Naive B cell (primary cell): ENCODE measurements at places on chromosomes 6 and 20. TPM values are rescaled to one million over a fixed set of nuclear protein-coding genes. Genes with fewer than 3 reads are reported as not detected.

Gene BCAS1
- polyA plus RNA-seq = not detected

Gene PBX2
- polyA plus RNA-seq = 2.4 TPM

Gene PPIL1
- polyA plus RNA-seq = 12.2 TPM

Gene HSPA1L
- polyA plus RNA-seq = not detected

Gene NEURL2
- polyA plus RNA-seq = not detected

Gene ZNF311
- polyA plus RNA-seq = not detected

Gene ATP9A
- not detected for polyA plus RNA-seq

Gene NKX2-2
- not detected for polyA plus RNA-seq

Gene MMP24OS
- polyA plus RNA-seq = 8.3 TPM

Gene RSPO3
- not detected for polyA plus RNA-seq

Gene EGFL8
- polyA plus RNA-seq = not detected

Gene DEFB125
- polyA plus RNA-seq = not detected

Gene FRK
- not detected for polyA plus RNA-seq

Gene OR12D3
- not detected for polyA plus RNA-seq

Gene ECT2L
- not detected for polyA plus RNA-seq

Gene SH3BGRL2
- polyA plus RNA-seq = 2.2 TPM

Gene RIPPLY2
- polyA plus RNA-seq = not detected

Gene FOXA2
- polyA plus RNA-seq = not detected

Gene PGC
- not detected for polyA plus RNA-seq

Gene ZNFX1
- polyA plus RNA-seq = 19.0 TPM

Gene KCNQ5
- 5.7 TPM for polyA plus RNA-seq

Gene ZSCAN23
- polyA plus RNA-seq = not detected

Gene BTN1A1
- not detected for polyA plus RNA-seq

Gene RBM24
- not detected for polyA plus RNA-seq

Gene GUCA1A
- polyA plus RNA-seq = not detected

Gene PROKR2
- polyA plus RNA-seq = not detected
